Stimulated activated CD4-positive, alpha-beta T cell treated with anti-CD3 and anti-CD28 coated beads, Interleukin-4, amount 100 ng/mL, for 4 hours (primary cell): ENCODE measurements at places on chromosomes 5 and 9.
A peak's percentile ranks its signal among the peaks of the same experiment; 100 is the strongest.

DNA sequence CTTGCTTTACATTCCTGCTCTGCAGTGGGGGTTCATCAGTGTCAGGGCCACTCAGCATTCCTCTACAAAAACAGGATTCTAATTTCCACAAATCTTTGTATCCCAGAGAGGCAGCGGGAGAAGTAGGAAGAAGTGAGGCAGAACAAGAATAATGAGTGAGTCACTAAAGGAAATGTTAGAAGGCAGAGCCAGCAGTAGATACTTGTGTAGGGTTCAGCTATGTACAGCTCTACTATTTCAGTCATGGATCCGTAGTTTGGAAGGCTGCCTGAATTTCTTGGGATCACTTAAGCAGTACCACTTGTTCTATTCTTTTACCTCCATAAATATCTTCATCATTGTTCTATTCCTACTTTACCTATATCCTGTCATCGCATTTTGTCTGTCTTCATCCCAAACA lies 246.3 kb upstream of the TLE4 start:
- no peak for DNase-seq

GRCh38 chr5:150540615-150541396 lies 32.9 kb downstream of the NDST1 start:
- DNase-seq: no peak

GRCh38 chr5:87113861-87114260 lies 153.8 kb upstream of the RASA1 start:
- DNase-seq: no peak

DNA sequence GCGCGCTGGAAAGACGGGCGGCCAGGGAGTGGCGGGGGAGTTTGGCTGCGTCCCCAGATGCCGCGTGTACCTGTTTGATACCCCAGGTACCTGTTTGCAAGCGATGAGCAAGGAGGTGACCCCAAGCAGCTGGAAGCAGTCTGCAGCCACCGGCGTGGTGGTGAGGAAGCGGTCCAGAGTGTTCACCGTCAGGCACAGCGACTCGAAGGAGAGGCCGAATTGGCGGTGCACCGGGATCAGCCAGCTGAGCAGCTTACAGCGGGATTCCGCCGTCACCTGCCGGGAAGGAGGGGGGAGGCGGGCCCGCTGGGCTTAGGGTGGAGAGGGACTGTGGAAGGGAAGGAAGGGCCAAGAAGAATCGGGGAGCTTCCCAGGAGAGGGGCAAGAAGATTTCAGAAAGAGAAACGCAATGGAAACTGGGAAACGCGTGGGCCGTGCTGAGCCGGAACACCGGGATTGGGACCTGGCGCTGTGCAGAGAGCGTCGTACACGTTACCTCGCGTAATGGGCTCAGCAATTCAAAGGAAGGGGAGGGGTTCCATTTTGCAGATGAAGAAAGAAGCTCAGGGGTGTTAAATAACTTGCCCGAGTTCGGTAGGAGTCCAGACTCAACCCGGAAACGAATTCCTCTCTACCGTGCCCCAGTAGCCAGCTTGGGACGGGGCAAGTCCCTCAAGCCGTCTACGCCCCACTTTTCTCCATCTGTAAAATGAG lies 980 bp downstream of the CCNO start:
- no peak for DNase-seq

DNA sequence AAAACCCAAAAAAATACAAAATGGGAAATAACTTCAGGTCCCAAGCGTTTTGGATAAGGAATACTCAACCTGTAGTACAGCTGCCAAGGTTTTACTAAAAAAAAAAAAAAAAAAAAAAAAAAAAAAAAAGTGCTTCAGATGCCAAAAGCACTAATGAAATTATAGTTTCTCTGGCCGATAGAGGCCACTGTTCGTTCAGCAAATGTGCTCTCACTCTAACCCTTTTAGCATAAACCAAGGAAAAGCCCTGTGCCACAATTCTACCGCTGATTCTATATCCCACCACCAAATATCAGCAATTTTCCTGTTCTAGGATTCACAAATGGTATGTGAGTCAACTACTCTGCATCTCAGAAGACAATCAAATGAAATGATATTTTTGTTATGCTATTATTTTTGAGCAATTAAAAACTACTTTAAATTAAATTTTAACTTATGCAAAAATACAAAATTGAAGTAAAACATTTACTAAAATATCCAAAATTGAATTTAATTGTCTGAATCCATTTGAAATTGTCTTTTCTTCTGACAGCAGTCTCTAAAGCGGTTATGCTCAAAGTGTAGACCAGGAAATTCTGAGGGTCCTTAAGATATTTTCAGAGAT lies 79.8 kb downstream of the RICTOR start:
- peak; percentile 3 for DNase-seq

- no peak for DNase-seq
Measured at GRCh38 chr9:120971938-120972337, 45.3 kb upstream of the TRAF1 start.

DNA sequence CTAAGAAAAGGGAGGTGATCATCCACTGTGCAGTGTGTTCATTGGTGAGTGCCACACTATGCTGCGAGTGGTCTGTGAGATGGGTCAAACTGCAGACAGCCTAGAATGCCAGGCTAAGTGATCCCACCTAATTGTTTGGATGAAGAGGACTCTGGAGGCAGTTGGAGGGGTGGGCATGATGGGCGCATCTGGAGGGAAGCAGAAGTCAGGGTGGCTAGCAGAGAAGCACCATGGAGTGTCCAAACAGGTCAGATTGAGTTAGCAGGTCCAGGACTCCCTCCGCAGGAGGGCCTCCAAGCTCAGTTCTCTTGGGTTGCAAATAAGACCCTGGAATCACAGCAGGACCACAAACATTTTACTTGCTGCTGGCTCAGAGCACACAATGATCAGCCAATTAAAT lies 19.9 kb upstream of the ANGPTL2 start:
- no peak for DNase-seq

DNA sequence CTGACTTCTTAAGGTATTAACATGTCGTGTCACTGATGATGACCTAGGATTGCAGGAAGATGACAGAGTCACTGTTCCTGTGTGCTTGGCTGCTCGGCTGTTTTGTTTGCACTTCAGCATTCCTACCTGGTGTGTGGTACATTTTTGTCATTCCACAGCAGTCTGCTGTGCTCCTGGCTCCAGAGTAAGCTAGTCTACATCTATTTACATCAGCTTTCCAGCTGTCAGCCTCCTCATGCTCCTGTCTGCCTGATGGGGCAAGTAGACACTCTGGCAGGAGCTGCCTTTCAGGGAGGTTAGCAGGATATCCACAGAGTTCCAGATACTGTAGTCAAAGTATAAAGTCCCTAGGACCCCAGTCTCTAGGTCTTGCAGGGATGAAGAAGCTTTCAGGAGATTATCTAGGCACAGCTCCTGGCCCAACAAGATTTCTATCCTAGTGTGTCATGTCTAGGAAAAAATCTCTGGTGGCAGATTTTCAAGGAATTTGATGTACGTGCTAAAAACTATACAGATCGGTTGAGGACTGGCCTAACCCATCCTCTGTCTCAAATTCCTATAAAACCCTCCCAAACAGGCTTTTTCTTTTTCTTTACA lies 28.4 kb downstream of the RUSC2 start:
- no peak for DNase-seq

GRCh38 chr9:1077616-1078015 lies 27.5 kb downstream of the DMRT2 start:
- DNase-seq: no peak

- no peak for DNase-seq
Measured at GRCh38 chr5:80973027-80973426, 12.9 kb downstream of the RASGRF2 start.

GRCh38 chr9:123378025-123378424 lies 22.0 kb downstream of the CRB2 start:
- DNase-seq: no peak

DNA sequence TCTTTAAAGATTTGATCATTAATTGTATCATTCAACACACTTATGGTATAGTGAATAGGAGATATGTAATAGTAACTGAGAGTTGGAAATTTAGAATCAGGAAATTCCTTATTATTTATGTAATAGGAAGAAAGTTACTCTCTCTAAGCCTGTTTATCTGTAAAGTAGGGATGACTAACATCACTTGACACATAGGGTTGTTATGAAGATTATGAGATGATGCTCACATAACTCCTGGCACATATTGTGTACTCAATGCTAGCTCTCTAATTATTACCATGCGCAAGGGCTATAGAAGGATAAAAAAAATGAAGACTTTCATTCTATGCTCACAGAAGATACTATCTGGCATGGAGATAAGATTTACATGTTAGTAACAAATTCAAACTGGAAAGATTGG lies 149.9 kb downstream of the ISOC1 start:
- DNase-seq: no peak

GRCh38 chr5:34626036-34626435 lies 30.1 kb upstream of the RAI14 start:
- no peak for DNase-seq

GRCh38 chr9:99438596-99438995 lies 216.5 kb downstream of the SEC61B start:
- DNase-seq: no peak

DNA sequence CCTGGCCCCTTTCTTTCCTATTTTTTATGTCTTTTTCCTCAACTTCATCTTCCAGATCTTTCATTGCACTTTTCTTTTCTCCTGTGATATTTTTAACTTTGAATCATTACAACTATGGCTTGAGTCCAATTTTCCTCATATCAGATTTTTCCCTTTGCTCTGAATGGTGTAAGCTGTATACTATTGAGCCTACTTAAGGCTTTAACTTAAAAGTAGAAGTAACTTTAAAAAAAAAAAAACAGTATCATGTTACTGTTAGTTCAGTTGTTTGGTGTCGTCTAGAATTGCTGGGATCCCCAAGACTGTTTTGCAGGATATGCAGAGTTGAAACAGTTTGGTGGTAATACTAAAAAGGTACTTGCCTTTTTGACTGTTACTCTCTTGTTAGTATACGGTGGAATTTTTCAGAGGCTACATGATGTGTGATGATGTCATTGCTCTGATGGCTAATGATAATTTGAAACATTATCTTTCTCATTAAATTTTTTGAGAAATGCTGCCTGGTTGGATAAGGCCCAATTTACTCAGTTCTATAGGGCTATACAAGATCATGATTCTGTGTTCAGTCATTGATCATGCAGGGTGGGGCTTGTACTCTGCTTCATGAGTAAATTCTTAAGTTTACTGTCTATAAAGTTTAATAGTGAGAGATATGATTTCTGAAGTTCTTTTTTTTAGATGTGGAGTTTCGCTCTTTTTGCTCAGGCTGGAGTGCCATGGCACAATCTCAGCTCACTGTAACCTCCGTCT lies 8.8 kb downstream of the NAA35 start:
- no peak for DNase-seq

- DNase-seq: no peak
Measured at GRCh38 chr9:92781899-92782298, 17.3 kb upstream of the BICD2 start.

GRCh38 chr9:90259311-90260246 lies 383.0 kb downstream of the DIRAS2 start:
- no peak for DNase-seq

- DNase-seq: no peak
Measured at GRCh38 chr9:73805111-73805510, 653.4 kb downstream of the ANXA1 start.

DNA sequence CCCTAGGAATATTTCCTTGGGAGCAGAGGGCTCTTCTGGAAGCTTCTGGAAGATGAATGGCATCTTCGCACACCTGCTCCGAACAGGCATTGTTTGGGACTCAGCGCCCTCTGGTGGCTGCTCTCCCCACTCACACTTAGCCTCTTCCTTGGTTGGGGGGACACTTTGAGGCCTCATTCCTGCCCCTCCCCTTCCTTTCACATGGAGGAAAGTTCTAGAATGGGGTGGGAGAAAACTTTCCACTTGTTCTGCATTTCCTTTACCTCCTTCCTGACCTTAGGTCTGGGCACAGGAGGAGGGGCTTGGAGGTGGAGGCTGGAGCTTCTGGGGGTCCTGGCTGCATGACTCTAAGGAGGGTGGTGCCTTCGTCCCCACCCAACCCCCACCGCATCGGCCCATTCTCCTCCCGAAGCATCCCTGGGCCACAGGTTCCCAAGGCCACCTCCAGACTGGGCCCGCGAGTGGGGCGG lies 19.3 kb upstream of the SMIM32 start:
- DNase-seq: peak; percentile 46
